ENCODE measurements at places on chromosomes 2 and 18.
A peak's percentile ranks its signal among the peaks of the same experiment; 100 is the strongest.

GRCh38 chr18:75276818-75277609, 66.4 kb downstream of the TSHZ1 start:
- peak; percentile 32 for DNase-seq

GRCh38 chr2:218364196-218364595, 7.5 kb downstream of the CATIP start:
- no peak for DNase-seq

- DNase-seq: no peak
Measured at GRCh38 chr2:55425431-55425831, 5.8 kb upstream of the CCDC88A start.

- DNase-seq: peak; percentile 31
Measured at GRCh38 chr2:119106301-119106897, 52.2 kb downstream of the C1QL2 start.

- no peak for DNase-seq
Measured at GRCh38 chr2:169116327-169116726, 47.0 kb downstream of the DHRS9 start.

- no peak for DNase-seq
Measured at GRCh38 chr2:74670263-74670662, 16.2 kb downstream of the SEMA4F start.

GRCh38 chr2:136156411-136156810, 38.5 kb upstream of the CXCR4 start:
- no peak for DNase-seq

- DNase-seq: no peak
Measured at GRCh38 chr2:20209373-20210109, 15.4 kb downstream of the SDC1 start.

DNA sequence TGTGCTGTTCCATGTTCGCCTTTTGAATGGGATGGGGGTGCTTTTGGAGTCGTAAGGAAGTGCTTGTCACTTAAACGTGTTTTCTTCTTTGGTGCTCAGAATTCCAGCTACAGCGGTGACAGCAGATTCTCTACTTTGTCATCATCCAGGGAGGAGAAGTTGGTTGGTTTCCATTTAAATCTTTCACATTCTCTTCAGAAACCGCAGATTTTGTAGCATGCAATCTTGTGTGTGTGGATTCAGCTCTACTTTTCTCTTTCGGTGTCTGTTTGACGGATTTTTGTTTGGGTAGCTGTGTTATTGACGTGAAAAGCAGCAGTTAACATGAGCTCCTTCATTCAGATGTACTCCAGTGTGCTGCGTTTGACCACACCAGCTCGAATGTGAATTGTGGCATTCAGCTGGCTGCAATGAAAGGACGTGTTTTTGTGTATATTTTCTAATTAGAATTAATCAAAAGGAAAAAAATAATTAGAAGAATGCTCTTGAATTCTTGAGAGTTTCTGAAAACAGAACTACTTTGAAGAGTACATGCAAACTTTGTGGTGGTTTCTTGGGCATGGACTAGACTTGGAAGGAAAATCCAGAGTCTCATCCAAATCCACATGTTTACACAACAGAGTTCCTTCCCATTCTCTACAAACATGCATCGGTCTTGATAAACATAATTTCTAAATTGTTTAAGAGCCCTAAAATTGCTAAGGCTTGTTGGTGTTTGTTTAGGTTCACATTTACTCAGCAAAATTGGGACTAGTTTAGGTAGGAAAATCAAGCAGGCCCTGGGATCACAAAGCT, 68.7 kb upstream of the RBM44 start:
- DNase-seq: no peak

- no peak for DNase-seq
Measured at GRCh38 chr2:55163941-55164390, 68.1 kb downstream of the CLHC1 start.

GRCh38 chr2:182977463-182977862, 60.8 kb downstream of the NCKAP1 start:
- no peak for DNase-seq

- no peak for DNase-seq
Measured at GRCh38 chr2:215921895-215922294, 91.5 kb downstream of the MREG start.

- DNase-seq: no peak
Measured at GRCh38 chr2:113716291-113716690, 40.2 kb downstream of the SLC35F5 start.

GRCh38 chr2:54928719-54929118, 121.5 kb downstream of the RTN4 start:
- DNase-seq: no peak

DNA sequence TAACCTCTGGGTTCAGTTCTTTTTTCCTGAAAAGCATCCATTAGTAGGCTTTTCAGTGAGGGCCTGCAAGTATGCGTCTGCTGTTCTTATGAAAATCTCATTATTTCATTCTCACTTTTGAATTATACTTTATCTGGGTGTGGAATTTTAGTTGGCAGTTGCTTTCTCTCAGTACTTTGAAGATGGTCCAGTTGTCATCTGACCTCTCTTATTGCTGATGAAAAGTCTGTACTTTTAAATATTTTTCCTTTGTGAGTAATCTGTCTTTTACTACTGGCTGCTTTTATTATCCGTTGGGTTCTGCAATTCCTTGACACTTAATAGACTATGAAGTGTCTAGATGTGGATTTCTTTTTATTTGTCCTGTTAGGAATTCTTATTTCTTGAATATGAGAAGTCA, 307.8 kb downstream of the CYP26B1 start:
- no peak for DNase-seq

- DNase-seq: peak; percentile 55
Measured at GRCh38 chr2:231621051-231621879, 28.6 kb downstream of the TEX44 start.

GRCh38 chr2:43279317-43279840, 53.0 kb upstream of the ZFP36L2 start:
- no peak for DNase-seq

- no peak for DNase-seq
Measured at GRCh38 chr2:239328351-239329191, 72.2 kb downstream of the HDAC4 start.

DNA sequence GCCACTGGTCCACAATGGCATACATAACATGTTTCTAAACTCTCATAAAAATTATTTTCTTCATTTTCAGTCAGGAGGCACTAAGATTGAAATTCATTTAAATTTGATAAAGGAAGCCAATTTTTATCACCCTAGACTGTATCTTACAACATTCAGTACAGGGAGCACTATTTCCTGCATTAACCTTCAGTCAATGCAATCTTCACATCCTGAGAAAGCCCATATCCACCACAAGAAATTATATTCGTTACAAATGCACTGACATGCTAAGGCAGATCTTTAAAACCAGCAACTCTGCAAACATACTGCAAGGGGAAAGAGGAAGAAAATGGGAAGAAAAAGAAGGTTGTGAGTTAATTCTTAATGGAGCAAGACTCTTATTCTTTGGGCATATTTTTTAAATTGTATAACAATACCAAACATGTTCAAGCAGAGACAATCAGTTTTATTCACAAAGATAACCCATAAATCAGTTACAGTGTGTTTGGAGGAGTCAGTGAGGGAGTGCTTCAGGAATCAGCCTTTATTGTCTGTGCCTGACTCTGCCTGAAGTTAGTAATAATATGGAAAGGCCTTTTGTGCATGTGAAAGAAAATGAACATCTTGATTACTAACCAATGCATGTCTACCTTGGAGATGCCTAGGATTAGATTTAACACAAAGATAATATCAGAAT, 370.1 kb downstream of the FBXO15 start:
- no peak for DNase-seq

- no peak for DNase-seq
Measured at GRCh38 chr18:24934258-24934932, 417.6 kb downstream of the ZNF521 start.

DNA sequence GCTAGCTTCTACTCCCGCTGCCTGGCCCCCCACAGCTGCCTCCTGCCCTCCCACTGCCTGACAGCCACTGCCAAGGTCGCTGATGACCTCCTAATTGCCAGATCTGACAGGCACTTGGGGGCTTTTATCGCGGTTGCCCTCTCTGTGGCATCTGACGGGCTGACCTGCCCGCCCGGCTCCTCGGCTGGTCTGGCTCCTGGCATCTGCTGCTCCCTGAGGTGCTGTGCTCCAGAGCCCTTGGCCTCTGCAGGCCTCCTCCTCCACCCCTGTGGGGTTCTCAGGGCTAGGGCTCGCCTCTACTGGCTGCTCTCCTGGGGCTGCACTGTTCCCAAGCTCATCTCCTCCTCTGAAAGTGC, 43.1 kb downstream of the INHBB start:
- DNase-seq: peak; percentile 4

GRCh38 chr2:95046371-95047112, 21.0 kb downstream of the MAL start:
- no peak for DNase-seq

DNA sequence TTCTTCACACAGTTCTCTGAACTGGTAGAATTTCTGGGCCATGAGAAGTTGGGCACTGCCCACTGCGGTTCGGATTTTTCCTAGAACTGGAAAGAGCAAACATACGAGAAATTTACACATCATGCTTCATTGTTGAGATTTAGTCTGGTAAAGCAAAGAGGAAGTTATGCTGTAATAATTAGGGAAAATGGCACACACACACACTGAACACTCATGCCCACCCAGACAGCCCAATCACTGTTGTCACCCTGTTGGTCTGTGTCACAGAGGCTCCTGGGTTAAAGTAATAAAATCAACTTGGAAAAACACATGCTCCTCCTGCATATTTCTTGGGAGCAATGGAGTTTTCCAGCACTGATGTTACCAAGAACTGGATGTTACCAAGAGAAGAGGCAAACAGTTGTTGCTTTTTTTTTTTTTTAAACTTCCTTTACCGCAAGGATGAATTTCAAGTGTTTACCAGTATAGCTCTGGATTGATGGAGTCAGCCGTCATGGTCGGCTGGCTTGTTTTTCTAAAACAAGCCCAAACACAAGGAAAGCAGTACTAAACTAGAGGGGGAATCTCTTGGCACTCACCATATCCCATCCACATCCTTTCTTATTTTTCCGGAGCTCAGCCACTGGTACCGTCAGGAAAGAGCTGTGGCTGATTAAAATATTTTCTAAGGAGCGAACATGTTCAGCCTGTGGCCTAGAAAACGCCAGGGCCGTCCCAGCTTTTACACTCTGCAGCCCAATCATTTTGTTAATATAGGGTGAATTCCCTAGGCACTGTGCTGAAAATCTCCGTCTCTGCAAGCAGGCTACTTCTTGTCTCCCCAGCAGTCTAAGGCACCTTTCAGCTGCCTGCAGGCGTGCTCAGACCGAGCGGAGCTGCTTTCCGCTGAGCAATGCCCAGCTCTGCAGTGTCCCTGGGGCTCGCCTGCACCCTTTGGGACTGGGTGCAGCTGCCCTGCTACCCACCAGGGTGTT, 58.9 kb downstream of the TGIF1 start:
- DNase-seq: no peak

DNA sequence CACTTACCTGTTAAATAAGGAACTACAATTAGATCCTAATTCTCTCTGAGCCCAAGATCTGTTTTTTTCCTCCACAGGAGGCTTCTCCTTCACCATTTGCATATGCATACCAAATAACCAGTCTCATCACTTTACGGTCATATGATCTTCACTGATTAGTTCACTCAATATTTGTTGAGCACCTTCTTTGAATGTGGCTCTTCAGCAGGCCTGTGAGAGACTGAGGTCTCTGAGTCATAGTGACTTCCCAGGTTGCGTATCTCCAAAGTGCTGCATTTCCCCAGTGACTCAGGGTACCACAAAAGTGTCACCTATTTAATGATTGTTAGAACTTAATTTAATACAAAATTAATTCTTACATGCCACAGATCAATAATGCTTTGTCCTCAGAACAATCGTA, 108.8 kb upstream of the TRIB2 start:
- peak; percentile 23 for DNase-seq

- peak; percentile 49 for DNase-seq
Measured at GRCh38 chr2:45237850-45238542, 228.7 kb upstream of the SIX2 start.

DNA sequence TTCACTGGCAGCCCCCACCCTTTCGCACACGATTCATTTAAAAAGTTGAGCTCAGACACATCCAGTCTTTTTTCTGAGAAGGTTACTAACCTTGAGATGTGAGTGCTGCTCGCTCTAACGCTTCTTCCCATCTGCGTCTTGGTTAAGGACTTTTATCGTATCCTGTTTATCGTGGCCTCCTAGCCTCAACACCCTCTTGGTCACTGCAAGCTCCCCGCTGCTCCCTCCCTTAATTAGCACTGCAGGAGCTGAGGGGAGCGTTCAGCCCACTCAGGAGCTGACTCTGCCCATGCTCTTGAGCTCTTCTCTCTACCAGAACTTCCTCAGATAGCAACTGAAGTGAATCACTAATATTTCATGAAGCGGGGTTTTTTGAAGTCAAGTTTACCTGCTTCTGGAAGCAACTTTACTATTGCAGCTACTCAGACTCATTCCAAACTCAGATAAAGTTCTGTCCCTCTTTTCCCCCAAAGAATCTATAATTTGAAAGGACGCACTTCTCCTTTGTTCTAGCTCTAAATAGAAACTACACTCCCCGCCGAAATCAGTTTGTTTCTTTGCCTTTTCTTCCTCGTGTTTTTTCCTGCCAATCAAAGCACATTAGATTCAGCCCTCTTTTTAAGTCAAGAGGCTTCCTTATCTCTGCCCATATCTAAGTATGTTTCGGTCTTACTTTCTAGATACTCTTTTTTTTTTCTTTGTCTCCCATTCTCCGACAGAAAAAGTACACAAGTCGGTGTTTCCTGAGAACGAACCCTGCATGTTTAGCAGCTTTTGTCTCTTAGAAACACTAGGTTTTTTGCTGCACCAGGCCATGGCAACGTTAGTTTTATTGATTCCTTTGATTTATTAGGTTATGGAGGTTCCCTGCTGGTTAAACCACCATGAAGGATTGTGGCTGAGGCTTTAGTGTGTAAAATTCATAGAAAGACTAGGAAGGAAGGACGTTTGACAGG, 9.3 kb upstream of the CD226 start:
- DNase-seq: peak; percentile 52

- DNase-seq: no peak
Measured at GRCh38 chr2:8219631-8220355, 462.1 kb upstream of the ID2 start.

- DNase-seq: no peak
Measured at GRCh38 chr2:127864877-127865276, 6.9 kb upstream of the POLR2D start.

- no peak for DNase-seq
Measured at GRCh38 chr2:205731583-205731981, 49.3 kb downstream of the NRP2 start.

GRCh38 chr2:231611273-231612108, 18.8 kb downstream of the TEX44 start:
- DNase-seq: peak; percentile 85

GRCh38 chr18:34339155-34339554, 114.4 kb upstream of the NOL4 start:
- no peak for DNase-seq

- DNase-seq: no peak
Measured at GRCh38 chr2:172926785-172927640, 148.6 kb upstream of the MAP3K20 start.

DNA sequence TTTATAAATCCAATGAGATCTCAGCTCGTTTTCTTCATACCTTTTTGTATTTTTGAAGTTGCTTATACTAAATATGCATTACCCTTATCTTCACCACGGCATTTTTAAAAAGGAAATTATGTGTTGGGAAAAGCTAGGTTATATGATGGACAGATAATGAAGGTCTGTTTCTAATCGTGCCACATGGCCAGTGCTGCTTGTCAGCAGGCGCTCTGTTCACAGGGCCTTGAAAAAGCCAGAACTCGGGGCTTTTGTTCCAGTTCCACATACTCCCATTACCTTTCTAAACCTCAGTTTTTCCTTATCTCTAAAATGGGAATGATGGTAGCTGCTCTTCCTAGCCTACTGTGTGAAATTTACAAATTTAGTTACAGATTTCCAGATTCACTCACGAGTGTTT, 42.0 kb downstream of the EPAS1 start:
- no peak for DNase-seq

GRCh38 chr2:220931491-220931890, 640.6 kb downstream of the EPHA4 start:
- DNase-seq: no peak
